Caki2 (cell line): ENCODE measurements at places on chromosomes 6 and 20.

GRCh38 chr6:106666282-106667021 lies 37.1 kb downstream of the QRSL1 start:
- no peak for DNase-seq

DNA sequence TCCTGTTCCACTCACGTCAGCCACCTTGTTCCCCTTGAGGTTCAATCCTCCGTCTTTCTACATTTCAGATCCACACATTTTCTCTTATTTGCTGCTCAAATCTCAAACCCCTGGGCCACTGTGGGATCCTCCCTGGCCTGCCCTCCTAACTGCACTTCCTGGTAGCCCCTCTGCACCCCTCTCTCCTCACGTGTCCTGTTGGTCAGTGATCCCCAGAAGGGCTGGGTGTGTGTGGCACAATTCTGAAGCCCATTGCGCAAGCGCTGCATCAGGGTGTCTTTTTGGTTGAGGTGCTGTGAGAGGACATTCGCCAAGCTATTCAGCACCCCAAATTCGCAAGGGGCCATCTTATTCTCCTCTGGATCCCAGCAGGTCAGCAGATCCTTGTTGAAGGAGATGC lies 2.3 kb downstream of the HLA-DMB start:
- no peak for DNase-seq

- DNase-seq, result no peak
Observed at GRCh38 chr6:101178748-101179147, 214.8 kb upstream of the GRIK2 start.

DNA sequence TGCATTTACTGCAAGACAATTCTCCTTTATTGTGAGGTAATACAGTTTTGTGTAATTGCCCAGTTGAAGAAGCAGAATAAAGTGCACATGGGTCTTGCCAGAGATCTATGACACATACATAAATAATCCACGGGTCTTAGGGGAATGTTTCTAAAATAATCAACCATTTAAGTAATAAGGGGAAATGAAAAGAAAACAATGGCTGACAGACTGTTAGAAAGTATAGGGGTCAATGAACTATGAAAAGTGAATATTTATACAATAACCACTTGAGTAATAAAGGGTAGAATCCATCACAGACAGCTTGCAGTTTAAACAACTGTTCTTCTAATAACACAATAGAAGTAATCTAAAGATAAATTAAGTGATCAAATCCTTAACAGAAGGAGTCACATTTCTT lies 477.2 kb downstream of the EYS start:
- peak; percentile 14 for DNase-seq

GRCh38 chr6:120805276-120805675 lies 529.0 kb downstream of the TBC1D32 start:
- no peak for DNase-seq

- no peak for DNase-seq
Observed at GRCh38 chr6:18985061-18985460, 597.9 kb downstream of the RNF144B start.

- DNase-seq, result no peak
Observed at GRCh38 chr6:26271668-26272024, 93.4 kb upstream of the BTN3A2 start.

DNA sequence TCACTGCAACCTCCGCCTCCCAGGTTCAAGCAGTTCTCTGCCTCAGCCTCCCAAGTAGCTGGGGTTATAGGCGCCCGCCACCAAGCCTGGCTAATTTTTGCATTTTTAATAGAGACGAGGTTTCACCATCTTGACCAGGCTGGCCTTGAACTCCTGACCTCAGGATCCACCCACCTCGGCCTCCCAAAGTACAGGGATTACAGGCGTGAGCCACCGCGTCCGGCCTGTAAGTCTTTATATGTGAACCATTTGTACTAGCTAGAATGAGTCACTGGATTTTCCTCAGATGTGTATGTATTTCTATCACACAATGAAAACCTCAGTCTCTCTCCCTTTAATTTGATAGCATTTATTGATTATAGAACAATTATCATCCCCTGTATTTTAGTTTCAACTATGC lies 34.0 kb downstream of the ITCH start:
- no peak for DNase-seq

DNA sequence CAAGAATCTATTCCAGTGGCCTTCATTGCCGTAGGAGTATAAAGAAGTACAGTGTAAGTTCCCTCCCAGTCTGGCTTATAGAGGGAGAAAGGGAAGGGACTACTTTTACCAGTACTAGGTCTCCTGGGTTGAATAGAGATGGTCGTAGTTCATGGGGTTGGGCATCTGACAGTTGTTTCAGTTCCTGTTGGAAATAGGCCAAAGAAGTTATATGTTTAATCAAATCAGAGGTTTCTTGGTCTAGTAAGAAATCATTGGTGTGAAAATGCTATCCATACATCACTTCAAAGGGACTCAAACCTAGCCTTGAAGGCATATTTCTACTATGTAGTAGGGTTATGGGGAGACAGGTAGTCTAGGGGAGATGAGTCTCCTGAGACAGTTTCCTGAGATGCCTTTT lies 45.6 kb upstream of the MAN1A1 start:
- no peak for DNase-seq

DNA sequence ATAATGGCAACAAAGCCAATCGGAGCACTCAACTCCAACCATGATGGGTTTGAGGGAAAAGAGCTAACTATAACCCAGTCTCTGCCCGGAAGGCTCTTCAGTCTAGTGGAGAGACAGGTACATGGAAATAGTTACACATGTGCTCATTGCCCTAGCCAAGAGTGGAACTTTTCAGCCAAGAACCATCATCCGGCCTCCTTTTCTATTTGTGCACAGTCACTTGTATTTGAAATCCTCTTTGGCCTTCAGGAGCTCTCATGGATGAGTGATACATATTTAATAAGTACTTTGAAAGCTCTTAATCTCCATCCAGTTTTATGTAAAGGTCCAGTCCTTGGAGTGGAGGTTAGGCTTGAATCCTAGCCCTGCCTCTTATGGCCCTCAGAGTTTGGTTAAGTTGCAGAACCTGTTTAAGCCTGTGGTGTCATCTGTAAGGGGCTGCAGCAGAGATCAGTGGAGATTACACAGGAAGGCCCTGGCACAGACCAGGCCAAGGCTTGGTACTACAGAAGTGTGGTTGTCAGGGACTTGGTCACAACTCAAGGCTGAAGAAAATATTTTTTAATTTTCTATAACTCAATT lies 72.3 kb upstream of the SMLR1 start:
- DNase-seq, result no peak

GRCh38 chr20:48581167-48581566 lies 246.6 kb downstream of the PREX1 start:
- no peak for DNase-seq

GRCh38 chr20:49447946-49448809 lies 34.3 kb downstream of the KCNB1 start:
- no peak for DNase-seq

GRCh38 chr6:25173246-25173645 lies 105.9 kb upstream of the CARMIL1 start:
- no peak for DNase-seq

DNA sequence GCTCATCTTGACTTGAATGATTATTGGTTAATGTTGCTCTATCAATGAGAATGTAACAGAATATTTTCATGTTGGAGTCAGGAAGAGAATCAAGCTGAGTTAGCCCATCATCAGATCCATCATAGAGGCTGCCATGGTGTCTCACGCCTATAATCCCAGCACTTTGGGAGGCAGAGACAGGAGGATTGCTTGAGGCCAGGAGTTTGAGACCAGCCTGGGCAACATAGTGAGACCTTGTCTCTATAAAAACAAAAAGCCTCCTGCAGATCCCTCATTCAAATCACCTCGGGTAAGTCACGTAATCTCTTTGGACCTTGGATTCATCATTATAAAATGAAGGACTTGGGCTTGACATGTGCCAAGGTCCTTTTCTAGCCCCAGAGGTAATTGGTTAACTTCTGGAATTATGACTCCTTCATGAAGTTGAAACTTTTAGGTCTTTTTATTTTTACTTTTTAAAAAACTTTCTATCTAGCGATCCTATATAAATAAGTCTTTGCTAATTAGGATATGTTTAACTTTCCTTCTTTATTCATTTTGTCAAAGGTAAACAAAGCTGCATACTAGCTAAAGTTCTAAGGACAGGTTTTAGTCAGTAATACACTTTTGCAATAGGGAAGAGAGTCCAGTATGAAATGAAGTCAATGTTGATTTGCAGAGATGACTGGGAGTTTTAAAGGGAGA lies 110.9 kb downstream of the ZFAND3 start:
- no peak for DNase-seq

GRCh38 chr6:168030218-168030746 lies 32.8 kb downstream of the KIF25 start:
- no peak for DNase-seq

- DNase-seq, result no peak
Observed at GRCh38 chr6:32073101-32073500, 34.9 kb downstream of the CYP21A2 start.

DNA sequence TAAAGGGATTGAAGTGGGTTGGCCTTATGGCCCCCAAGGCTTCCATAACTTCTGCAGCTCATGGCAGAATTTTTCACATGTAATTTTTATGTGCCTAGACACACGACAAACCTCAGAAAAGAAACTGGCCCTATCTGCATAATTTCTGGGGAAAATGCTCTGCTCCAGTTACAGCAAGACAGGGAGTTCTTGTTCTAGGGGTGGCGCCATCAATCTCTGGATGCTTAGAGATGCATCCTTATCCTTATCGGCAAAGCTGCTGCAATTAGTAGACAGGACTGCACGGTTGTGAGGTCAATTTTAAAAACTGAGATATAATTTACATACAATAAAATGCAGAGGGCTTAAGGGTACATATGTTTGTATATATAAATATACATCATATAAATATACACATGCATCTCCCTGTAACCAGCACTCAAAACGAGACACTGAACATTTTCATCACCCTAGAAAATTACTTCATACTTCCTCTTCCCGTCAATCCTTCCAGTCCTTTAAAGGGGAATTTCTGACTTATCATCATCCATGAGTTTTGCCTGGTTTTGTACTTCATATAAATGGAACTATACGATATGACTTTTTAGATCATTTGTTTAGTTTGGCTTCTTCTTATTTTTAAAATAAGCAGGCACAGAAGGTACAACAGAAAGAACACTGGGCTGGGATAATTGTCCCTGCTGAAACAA lies 10.2 kb downstream of the ELMO2 start:
- DNase-seq, result no peak

- DNase-seq, result no peak
Observed at GRCh38 chr20:31566319-31566657, 38.8 kb upstream of the ID1 start.

DNA sequence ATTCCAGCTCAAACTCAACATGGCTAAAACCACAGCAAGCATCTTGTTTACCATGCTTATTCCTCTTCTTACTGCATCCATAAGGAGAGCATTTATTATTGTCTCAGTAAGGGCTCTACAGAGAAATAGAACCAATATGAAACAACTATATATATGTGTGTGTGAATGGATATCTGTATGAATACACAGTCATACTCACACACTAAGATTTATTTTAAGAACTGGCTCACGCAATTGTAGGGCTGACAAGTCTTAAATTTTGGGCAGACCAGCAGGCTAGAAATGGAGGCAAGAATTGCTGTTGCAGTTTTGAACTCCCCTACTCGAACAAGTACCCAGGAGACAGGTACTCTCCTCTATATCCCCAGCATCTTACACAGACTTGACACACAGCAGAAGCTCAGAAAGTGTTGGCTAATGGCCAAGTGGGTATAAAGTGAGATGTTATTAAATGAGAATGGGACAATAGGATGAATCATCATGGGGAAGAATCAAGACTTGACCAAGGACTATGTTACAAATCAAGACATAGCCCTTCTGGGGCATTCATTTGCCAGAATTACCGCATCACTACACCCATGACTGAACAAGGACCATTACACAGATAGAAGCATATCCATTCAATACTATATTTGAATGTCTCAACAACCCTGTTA lies 13.0 kb downstream of the ZHX3 start:
- DNase-seq, result no peak

GRCh38 chr6:8231956-8232355 lies 129.6 kb upstream of the EEF1E1 start:
- DNase-seq, result no peak

GRCh38 chr6:32613475-32613874 lies 23.7 kb upstream of the HLA-DQA1 start:
- DNase-seq, result no peak

- DNase-seq, result peak; percentile 73
Observed at GRCh38 chr20:50366270-50367103, 143.7 kb upstream of the PTPN1 start.

GRCh38 chr6:106035655-106036054 lies 50.5 kb upstream of the PRDM1 start:
- DNase-seq, result no peak

DNA sequence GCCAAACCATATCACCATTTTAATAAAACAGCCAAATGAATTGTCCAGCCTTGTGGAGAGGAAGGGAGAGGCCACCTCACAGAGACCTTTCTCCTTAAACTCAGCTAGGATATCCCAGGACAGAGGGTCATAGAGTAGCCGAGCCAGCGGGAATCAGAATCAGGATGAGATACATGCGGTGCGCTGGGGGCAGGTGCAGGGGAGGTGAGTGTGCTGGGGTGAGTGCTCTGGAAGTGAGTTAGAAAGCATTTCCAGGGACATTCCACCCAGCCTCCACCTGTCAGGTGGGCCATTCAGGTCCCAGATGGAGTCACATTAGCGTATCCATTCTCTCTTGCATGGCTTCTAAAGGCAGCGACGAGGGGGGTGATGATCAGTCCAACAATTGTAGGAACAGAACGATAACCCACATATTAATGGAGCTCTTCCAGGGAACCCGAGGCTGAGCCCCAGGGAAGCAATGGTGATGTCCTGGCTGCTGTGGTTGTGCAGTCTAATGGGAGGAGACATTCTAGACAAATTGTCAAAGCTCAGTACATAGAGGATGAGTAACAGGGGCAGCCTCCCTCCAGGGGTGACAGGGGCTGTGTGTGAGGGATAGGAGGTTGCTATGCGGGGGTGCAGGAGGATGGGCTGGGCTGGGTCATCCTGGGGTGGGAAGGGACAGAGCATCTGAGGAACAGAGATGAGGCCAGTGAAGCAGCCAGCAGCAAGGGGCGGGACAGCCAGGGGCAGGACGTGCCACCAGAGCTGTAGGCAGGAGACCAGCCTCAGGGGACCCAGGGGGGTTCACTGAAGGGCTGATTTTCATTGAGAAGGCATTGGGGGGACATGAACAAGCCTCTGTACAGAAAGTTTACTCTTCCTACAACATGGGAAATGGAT lies 88.7 kb upstream of the FRMD1 start:
- no peak for DNase-seq

DNA sequence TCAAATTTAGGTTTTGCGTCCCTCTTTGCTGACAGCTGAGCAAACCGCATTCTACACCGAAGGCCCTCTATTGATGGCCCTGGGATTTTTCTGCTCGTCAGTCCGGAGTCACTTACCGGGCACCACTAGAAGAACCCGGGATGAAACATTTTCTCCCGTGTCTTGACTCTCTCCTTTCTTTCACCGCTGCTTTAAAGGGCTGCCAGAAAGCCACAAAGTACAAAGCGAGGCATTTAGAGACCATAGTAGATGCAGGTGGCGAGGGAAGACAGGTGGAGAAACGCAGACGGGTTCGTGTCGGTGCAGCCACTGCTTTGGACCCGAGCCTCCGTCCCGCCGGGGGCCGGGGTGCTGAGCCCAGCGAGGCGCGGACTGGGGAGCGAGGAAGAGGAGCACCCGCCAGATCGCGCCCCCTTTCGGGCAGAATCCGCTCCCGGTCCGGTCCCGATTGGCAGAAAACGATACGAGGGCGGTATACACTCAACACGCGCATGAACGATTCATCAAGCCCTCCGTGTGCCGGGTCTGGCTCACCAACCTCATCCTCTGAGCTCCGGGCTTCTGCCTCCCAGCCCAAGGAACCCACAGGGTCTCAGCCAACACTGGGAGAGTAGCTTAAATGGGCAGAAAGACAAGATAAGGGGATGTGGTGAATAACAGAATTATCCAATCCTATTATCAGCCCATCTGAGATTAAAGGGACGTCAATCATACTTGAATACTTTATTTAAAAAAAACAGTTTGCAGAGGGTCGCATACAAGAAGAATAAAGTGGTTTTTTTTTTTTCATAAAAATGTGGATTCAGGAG lies 84.9 kb downstream of the TRIM27 start:
- peak; percentile 90 for DNase-seq
